ENCODE measurements at places on chromosomes 4 and X.

GRCh38 chr4:142128529-142128928, 492.1 kb downstream of the IL15 start:
- DNase-seq, result no peak

- DNase-seq, result no peak
Measured at GRCh38 chrX:149286940-149287349, 218.2 kb downstream of the IDS start.

- no peak for DNase-seq
Measured at GRCh38 chr4:72283357-72283756, 251.6 kb downstream of the NPFFR2 start.

GRCh38 chr4:165133150-165133549, 20.5 kb upstream of the TMEM192 start:
- no peak for DNase-seq

GRCh38 chrX:290476-291166, 9.4 kb downstream of the PLCXD1 start:
- no peak for DNase-seq

GRCh38 chrX:117985241-117985640, 131.4 kb downstream of the KLHL13 start:
- no peak for DNase-seq

DNA sequence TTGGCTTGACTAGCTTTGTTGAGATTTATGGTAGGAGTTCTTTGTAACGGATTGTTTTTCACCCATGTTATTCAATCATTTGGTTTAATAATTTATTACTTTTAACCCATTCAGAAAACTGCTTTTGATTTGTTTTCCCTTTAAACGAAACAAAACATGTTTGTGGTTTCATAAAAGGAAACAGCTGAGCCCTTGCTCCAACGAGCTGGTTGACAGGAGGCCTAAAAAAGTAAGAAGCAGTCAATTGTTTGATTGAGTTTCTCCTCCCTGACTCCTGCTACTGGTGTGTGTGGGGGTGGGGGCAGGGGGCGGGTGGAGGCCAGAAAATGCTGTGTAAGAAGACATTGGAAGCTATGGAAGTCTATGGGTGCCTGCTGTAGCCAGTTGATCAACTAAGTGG, 102.8 kb downstream of the CHRDL1 start:
- DNase-seq, result no peak

- DNase-seq, result no peak
Measured at GRCh38 chrX:101415180-101416145, 7.4 kb downstream of the HNRNPH2 start.

Data from iPS DF 19.7 (cell line).